ENCODE measurements at places on chromosomes 4 and X.

DNA sequence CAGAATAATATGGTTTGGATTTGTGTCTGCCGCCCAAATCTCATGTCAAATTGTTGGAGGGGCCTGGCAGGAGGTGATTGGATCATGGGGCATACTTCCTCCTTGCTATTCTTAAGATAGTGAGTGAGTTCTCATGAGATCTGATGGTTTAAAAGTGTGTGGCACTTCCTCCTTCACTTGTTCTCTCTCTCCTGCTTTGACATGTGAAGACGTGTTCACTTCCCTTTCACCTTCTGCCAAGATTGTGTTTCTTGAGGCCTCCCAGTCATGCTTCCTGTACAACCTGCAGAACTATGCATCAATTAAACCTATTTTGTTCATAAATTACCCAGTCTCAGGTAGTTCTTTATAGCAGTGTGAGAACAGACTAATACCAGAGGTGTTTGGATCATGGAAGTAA is 325.7 kb upstream of the GIMD1 start:
- DNase-seq = no peak

- no peak for DNase-seq
Observed at GRCh38 chr4:174749091-174749490, 80.0 kb downstream of the GLRA3 start.

DNA sequence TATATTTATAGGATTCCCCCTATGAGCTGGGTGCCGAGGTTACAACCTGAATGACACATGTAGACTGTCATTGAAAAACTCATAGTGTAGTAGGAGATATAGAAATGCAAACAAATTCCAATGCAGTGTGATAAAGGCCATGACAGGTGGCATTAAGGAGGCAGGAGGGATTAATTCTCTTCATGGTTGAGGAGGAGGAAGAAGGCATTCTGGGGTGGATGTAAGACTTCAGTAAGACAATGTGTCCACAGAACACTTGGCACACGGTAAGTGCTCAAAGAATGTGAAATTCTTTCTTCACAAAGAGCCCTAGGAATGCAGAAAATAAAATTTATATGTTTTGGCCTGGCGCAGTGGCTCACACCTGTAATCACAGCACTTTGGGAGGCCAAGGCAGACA is 136.5 kb downstream of the RBM47 start:
- DNase-seq = no peak

- DNase-seq = no peak
Observed at GRCh38 chr4:126071346-126072333, 756.9 kb downstream of the FAT4 start.
